ENCODE measurements at places on chromosomes 12 and 14. TPM values are rescaled to one million over a fixed set of nuclear protein-coding genes. Genes with fewer than 3 reads are reported as not detected.
A peak's percentile ranks its signal among the peaks of the same experiment; 100 is the strongest.

- DNase-seq, result no peak
Observed at GRCh38 chr14:100861188-100861936, 35.4 kb downstream of the MEG3 start.

GRCh38 chr14:106875503-106875902 lies 1349.1 kb downstream of the TMEM121 start:
- DNase-seq, result no peak

DNA sequence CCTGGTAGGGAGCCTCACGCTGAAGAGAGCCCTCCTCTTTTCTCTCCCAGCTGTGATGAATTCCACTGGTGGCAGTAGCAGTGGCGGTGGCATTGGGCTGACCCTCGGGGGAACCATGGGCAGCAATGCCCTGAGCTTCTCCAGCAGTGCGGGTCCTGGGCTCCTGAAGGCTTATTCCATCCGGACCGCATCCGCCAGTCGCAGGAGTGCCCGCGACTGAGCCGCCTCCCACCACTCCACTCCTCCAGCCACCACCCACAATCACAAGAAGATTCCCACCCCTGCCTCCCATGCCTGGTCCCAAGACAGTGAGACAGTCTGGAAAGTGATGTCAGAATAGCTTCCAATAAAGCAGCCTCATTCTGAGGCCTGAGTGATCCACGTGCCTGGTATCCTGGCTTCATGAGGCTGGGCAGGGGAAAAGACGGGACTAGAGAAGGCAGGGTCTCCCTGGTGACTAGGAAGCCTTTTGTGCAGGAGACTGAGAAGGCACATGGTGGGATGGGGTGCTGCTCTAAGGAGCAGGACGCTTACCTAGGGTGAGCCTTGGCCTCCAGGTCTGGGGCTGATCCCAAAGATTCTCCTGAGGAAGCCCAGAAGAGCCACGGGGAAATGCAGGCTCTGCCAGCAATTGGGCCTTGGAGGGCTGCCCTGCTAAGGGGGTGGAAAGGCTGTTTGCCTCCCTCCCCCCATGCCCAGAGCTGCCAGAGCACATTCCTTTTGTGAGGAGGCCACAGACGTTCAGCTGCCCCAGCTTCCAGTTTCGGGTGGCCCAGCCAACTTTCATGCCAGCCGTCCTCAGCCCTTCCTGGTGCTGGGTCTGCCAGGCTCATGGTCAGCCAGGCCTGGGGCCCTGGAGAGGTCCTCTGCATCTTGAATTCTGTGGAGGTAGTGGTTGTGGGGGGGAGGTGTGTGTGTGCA lies 15.8 kb downstream of the KRT7 start:
- DNase-seq, result no peak

- no peak for DNase-seq
Observed at GRCh38 chr12:52614381-52615207, 3.8 kb downstream of the KRT73 start.

ZFHX2 gene
- 21.8 TPM for total RNA-seq

DNA sequence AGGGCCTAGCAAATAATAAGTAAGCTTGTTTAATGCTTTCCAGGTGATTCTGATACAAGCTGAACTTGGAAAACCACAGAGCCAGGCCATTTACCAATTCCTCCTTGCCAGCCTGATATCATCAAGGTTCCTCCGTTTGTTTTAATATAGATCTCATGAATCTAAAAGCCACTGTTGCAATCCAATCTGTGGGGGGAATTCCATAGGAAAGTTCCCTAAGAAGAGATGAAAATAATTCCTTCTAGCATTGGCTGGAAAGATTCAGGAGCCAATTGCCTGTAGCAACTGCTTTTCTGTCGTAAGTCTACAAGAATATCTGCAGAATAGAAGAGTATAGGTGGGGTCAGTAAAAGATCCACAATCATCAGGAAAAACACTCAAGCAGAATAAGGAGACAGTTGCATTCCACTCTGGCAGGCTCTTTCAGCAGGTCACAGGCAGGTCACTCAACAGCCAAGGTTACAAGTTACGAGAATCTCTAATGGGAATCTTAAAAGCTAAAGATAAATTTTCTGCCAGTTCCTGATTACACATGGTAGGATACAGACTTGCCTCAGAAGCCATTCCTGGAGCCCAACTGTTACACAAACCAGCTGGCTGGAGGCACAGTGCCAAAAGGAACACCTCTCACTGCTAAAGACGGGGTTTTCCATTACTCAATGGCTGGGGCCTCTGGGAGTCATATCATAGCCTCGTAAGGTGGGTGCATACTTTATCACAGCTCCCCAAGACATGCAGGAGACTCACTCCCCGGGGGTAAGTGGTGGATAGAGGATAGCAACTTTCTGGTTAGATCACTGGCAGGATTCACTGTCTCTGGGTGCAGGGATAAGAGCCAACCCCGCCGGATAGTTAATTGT lies 43.6 kb downstream of the FGD6 start:
- DNase-seq, result peak; percentile 28
